ENCODE measurements at places on chromosomes 3 and 15. TPM values are rescaled to one million over a fixed set of nuclear protein-coding genes. Genes with fewer than 3 reads are reported as not detected.

LRRC2 gene
- total RNA-seq: 8.2 TPM

CASR gene
- total RNA-seq: not detected

SNTN gene
- not detected for total RNA-seq

NR1D2 gene
- total RNA-seq: 21.1 TPM

SNRK gene
- total RNA-seq: 21.2 TPM

IL17RB gene
- not detected for total RNA-seq

SMCO1 gene
- total RNA-seq: not detected

PLSCR5 gene
- not detected for total RNA-seq

FBXO40 gene
- 0.83 TPM for total RNA-seq

COL6A6 gene
- total RNA-seq: 0.10 TPM

SERF2 gene
- total RNA-seq: 973 TPM

All from myocyte (in vitro differentiated cells).